Activated naive CD4-positive, alpha-beta T cell treated with anti-CD3 and anti-CD28 coated beads, Interleukin-2, amount 50 U/mL, for 72 hours (primary cell): ENCODE measurements at places on chromosomes 6 and 20. TPM values are rescaled to one million over a fixed set of nuclear protein-coding genes. Genes with fewer than 3 reads are reported as not detected.

DNA sequence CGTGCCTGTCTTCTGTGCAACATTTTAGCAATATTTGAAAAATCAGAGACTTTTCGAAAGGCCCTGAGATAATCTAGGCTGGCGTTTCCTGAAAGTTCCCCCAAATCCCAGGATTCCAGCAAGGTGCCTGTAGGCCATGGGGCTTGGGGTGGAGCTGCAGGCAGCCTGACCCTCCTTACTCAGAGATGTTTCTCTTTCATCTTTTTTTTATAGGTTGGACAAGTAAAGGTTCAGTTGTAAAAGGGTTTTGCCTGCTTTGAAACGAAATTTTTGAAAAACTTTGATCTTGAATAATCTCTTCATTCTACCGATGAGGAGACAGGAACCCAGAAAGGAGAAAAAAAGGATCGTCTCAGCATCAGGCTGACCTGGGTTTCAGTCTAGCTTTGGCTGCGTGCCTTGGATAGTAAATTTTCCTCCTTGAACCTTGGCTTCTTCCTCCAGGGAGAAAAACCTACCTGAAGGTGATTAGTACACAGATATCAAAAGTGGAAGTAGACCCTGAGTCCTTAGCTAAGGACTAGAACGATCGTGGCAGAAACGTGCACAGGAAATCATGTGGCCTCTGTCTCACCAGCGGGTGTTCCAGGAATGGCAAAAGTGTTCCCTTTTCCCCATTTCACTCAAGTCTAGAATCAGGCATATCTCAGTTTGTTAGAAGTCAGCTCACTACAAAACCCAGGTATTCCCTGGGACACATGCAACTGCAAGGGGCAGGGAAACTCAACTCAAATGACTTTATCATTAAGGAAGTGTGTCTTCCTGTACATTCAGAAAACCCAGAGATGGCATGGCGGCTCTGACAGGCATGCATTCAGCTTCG is 128.2 kb upstream of the PTPN1 start:
- no peak for DNase-seq

- DNase-seq, result peak; percentile 61
These were observed 199.4 kb upstream of the ZNF184 start for GRCh38 chr6:27672113-27672799.

- DNase-seq, result no peak
These were observed 369.3 kb downstream of the GRIK2 start for GRCh38 chr6:101762851-101763250.

DNA sequence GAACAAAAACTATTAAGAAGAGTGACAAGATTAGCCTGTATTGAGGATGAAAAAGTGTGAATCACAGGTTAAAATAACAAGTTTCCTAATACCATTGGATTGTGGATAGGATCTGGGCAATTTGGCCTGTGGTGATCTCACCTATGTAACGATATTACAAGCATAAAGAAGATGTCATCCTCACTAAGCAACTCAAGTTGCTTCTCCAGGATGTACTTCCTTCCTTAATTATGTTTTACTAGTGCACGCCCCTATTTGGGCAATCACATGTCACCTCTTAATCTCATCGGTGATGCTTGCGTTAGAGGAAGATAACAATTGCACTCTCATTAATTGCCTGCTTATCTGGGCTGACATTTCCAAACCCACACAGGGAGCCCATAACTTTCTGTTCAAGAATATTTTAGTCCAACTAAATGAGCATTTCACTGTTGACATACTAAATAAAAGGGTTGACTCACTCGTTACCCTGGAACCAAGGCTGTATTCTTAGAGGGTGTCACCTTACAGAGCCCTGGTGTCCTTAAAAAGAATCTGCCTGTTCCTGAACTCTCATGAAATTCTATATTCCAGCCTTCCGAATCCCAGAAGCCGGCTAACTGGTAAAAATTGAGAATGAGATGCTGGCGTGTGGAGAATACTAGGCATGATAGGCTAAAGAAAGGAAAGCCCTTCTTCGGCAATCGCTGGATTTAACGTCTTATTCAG is 88.2 kb upstream of the ATXN1 start:
- no peak for DNase-seq

DNA sequence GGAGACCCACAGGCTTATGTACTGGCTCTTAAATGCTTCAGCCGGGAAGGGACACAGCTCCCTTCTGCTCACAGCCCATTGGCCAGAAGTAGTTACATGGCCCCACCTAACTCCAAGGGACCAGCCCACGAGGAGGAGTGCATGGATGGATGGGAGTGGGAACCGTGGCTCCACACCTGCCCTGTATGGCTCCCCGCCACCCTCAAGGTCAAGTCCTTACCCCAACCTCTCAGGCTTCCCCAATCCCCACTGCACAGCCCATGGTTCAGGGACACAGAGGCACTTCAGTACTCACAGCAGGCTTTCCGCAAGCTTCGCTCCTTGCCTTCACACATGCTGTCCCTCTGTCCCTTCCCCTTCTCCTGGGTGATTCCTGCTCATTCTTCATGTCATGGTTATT is 137.9 kb upstream of the KCNG1 start:
- no peak for DNase-seq

DNA sequence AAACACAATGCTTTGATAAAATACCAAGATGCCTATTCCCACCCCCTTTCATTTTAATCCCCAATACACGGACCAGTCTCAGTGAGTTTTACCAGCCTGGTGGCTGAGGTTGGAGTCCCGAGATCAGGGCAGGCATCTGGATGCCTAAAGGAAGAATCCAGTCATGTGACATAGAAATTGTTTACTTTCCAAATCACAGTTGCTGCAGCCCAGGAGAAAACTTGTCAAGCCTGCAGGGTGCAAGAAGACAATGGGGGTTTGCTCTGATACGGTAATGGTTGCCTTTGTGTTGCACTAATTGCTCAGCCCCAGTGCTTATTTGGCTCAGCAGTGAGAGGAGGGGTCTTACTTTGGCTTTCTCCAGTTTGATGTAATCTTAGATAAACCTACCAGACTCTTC is 308.5 kb upstream of the POU3F2 start:
- DNase-seq, result no peak

- DNase-seq, result no peak
These were observed 65.9 kb upstream of the SLC22A23 start for GRCh38 chr6:3522561-3523260.

PNLDC1 gene
- 0.80 TPM for total RNA-seq

DST gene
- 10.9 TPM for total RNA-seq

GJA10 gene
- total RNA-seq, result not detected

RIPK1 gene
- total RNA-seq, result 12.1 TPM

VSX1 gene
- total RNA-seq, result not detected

CST7 gene
- 29.8 TPM for total RNA-seq
